ENCODE measurements at places on chromosomes 5 and 9.
A peak's percentile ranks its signal among the peaks of the same experiment; 100 is the strongest.

- DNase-seq: no peak
These were observed 526.2 kb upstream of the CDH6 start for GRCh38 chr5:30667293-30667692.

DNA sequence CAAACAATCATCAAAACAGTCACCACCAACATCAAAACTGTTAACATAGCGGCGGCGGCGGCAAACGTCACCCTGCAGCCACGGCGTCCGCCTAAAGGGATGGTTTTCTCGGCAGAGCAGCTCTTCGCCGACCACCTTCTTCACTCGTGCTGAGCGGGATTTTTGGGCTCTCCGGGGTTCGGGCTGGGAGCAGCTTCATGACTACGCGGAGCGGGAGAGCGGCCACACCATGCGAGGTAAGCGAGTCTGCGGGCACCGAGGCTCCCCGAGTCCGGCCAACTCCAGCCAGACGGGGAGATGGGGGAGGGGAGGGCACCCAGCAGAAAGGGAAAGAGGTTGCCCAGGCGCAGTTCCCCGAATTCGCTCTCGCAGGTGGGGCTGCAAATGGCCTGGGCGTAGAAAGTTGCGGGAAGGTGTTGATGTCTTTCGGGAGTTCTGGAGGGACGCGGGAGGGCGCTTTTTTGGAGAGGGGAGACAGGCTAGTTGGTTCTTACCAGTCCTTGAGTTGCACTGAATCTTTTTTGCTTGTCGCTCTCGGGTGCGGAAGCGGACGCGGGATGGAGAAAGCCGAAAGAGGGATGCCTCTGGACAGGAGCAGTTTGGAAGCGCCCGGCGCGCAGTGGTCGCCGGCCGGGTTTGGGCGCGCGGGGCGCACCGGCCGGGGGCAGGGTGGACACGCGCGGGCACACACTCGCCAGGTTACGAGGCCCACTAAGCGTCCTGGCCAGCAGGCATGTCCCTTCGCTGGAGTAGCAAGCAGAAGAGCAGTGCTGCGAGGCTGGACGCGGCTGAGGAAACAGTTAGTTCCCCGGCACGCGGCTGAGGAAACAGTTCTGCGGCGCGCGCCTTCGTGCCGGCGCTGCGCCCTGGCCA is 849 bp downstream of the RORB start:
- no peak for DNase-seq

- no peak for DNase-seq
These were observed 134.2 kb downstream of the FBXO4 start for GRCh38 chr5:42059291-42059690.

- DNase-seq: no peak
These were observed 5.0 kb downstream of the PPARGC1B start for GRCh38 chr5:149735066-149735465.

DNA sequence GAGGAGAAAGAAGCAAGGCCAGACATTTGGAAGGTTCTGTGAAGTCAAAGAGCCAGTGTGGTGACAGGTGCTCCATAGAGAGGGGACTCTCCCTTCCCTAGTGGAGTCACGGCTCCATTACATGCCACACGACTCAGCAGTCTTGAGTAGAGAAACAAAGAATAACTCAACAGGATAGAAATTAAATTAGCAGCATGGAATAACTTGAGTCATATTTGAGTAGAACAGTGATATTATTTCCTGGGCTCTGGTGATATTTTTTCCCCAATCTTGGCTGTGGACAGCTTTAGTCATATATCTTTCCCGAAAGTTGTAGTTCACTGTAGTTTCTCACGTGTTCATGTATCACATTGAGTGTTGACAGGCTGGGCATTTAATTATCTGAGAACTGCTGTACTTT is 149.7 kb upstream of the EFNA5 start:
- no peak for DNase-seq

DNA sequence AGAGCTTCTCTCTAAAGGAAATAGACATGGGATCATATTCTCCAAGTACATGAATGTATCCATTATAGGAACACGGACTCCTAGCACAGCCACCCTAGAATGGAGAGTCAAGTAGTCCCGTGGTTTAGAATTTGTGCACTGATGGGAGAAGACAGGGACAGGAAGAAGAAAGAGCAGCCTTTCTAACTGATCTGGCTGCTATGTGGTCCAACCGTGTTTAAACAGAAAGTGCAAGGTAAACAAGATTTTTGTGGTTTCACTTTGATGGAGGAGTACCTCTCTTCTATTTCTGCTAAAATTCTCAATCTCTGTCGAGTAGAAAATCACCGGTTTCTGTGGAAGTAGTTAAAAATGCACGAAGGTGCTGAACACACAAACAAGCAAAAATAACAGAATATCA is 171.3 kb downstream of the ST8SIA4 start:
- DNase-seq: no peak

DNA sequence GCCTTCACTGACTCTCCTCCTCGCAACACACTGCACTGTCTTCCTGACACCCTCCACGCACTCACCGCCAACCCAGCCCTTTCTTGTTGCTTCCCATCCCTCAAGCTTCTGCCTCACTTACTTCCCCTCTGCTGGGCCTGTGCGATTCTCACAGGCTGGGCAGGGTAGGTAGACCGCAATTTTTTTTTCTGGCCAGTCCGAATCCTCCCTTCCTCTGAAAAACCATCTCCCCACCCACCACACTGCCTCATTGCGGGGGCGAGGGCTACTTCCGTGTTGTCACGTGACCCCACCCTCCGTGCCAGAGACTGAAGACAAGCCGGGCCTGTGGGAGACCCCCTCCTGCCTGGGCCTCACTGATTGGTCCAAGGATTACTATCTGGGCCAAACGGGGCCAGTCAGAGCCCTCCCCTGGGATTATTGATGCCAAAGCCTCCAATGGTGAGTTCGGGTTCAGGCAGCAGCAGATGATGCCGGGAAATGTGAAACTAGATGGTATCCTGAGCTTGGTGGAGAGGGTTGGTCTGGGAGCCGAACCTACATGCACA is 73.1 kb downstream of the STK10 start:
- DNase-seq: no peak

DNA sequence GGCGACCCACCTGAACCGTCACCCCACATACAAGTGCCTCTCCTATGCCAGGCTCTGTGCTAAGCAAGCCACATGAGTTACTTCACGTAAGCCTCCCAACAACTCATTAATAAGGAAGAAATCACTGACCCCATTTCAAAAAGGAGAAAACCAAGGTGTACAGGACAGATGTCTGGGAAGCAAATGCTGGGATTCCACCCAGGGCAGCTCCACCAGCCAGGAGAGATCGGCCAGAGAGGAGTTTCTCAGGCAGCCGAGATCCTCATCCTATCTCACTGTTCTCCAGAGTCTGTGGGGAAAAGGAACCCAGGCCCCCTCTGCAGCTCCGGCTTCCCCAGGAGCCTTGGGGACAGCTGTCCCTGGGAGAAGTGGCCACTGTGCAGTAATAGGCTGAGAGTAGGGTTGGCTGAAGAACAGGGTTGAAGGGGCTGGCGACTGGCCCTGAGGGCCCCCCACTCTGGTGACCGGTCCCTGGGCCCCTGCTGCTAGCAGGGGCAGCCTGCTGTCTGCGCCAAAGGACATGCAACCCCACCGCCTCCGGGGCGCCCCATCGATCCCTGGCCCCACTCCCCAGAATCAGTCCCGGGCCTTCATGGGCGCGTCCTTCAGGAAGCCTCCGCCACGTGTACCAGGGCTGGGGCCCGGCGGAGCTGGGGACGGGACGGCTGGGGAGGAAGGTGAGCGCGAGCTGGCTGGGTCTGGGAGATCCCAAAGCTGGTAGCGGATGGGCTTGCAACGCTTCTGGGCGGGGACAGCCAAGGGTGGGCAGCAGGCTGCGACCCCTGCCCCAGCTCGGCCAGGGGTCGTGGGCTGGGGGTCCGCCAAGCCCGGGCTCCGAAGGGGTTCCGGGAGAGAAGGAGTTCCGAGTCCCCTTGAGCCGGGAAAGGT is 44.1 kb upstream of the STXBP1 start:
- DNase-seq: no peak

DNA sequence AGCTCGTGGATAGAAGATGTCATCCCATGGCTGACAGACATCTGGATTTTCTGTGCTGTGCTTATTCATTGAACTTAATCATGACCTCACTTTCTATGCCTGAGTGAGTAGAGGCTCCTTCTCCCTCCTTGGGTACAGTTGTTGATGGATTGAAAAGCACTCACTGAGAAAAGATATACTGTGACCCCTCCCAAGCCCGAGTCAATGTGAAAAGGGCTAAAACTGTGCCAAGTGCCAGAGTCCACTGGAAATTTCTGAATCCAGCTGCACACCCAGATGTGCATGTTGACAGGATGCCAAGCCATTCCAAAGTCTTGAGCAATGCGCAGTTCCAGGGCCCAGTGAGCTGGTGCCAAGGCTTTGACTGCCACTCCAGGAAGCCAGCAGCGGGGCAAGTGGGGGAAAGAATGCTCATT is 473.0 kb downstream of the NTRK2 start:
- no peak for DNase-seq

- no peak for DNase-seq
These were observed 44.6 kb downstream of the CXXC5 start for GRCh38 chr5:139692679-139693308.

GRCh38 chr9:114287001-114287762 is 35.7 kb upstream of the ORM1 start:
- DNase-seq: no peak

GRCh38 chr9:4678679-4679267 is 596 bp upstream of the CDC37L1 start:
- peak; percentile 15 for DNase-seq

- DNase-seq: no peak
These were observed 48.3 kb downstream of the ATPSCKMT start for GRCh38 chr5:10201223-10201868.

GRCh38 chr5:85670417-85670816 is 947.3 kb upstream of the COX7C start:
- no peak for DNase-seq

GRCh38 chr9:16410601-16411280 is 459.7 kb downstream of the BNC2 start:
- no peak for DNase-seq

DNA sequence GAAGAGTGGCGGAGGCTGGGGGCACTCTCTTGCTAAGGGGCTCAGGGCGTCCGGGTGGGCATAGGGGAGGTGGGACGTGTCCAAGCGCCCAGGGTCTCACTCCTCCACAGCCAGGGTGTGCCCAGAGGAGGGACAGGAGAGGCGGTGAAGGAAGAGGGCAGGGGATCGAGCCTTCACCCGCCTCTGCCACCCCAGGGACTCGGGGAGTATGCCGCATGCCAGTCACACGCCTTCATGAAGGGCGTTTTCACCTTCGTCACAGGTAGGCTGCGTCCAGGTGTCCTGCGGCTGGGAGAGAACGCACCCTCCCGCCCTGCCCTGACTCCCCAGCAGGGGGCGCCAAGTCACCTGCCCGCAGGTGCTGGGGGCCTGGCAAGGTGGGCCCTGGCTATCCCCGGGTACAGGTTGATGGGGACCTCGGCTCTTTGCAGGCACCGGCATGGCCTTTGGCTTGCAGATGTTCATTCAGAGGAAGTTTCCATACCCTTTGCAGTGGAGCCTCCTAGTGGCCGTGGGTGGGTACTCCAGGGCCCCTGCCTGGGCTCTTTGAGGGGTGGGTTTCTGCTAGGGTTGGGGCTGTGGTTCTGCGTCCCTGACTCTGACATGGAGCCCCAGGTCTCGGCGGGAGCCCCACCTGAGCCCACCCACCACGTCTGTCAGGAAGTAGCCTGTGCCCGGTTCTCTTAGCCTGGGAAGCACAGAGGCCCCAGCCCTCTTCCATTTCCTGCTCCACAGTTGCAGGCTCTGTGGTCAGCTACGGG is 552 bp downstream of the TMEM141 start:
- no peak for DNase-seq

Data from cerebellar nuclear complex (tissue), 1 donor.